ENCODE measurements at places on chromosomes 4 and X.
A peak's percentile ranks its signal among the peaks of the same experiment; 100 is the strongest.

- DNase-seq, result peak; percentile 73
These were observed at the start of gene GAB1 for GRCh38 chr4:143336781-143337599. GAB1 (plus strand) TSS chr4:143336876; CDS start chr4:143337189, 313 bp downstream.

DNA sequence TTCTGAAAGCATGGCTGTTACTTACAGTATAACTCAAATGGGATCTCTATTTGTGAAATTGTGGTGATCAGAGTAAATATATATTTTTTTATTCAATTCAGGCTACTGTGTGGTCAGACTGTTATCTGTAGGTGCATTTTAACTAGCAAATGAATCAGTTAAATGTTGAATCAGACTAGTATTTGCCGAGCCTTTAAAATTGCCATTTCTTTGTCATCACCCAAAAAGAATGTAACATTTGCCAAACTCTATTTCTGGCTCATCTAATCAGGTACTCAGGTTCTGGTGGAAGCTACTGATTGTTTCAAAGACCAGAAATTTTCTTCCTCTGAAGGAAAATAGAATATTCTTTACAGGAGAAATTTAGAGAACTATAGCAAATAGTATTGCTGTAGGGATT is 1.8 kb upstream of the NAA15 start:
- no peak for DNase-seq

DNA sequence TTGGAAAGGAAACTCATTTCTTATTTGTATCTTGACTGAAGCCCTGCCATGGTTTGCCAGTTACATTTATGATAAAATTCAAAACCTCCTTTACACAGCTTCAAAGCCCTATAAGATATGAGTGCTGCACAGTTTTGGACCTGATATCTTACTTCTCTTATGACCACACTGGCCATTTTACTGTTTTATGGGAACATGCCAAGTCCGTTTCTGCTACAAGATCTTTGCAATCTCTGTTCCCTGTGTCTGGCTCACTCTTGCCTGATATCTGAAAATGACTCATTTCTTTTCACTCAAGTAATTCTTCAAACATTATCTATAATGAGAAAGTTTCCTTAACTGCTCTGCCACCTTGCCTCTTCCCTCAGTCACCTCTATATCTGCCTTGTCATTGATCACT is 247.3 kb downstream of the SPOCK3 start:
- DNase-seq, result no peak

DNA sequence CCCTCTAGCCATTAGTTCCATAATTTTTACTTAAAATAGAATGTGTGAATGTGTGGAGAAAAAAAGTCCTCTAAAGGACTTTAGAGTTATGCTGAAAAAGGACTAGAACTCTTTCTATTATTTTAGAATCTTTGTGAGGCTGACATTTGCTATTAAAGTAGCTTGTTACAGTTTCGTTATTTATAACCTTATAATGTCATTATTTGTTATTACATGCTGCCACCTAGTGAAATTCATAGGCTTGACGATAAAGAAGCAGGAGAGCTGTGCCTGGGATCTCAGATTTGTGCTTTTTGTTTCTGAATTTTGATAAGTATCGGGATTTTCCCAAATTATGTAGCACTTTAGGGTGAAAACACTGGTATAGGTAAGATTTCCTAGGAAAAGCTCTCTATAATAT is 38.5 kb upstream of the TAPT1 start:
- DNase-seq, result no peak

- DNase-seq, result peak; percentile 4
These were observed 1454.7 kb upstream of the IGFBP7 start for GRCh38 chr4:58564695-58565475.

DNA sequence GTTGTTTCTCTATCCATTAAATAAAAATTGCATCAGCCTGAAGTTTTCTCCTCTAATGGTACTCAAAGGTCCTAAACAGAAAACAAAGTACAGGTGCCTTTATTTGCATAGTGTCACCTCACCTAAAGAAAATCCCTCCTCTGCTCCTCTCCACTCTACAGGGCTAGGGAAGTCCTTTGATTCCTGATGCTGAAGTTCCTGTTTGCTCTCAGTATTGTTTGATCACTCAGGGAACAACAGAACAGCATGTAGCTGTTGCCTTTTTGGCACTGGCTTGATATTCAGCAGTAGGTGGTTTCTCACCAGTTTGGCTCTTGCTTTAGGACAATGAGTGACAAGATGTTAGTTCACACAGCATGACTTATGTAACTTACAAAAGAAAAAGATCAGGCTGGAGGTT is 156.2 kb upstream of the SLC7A11 start:
- DNase-seq, result no peak

DNA sequence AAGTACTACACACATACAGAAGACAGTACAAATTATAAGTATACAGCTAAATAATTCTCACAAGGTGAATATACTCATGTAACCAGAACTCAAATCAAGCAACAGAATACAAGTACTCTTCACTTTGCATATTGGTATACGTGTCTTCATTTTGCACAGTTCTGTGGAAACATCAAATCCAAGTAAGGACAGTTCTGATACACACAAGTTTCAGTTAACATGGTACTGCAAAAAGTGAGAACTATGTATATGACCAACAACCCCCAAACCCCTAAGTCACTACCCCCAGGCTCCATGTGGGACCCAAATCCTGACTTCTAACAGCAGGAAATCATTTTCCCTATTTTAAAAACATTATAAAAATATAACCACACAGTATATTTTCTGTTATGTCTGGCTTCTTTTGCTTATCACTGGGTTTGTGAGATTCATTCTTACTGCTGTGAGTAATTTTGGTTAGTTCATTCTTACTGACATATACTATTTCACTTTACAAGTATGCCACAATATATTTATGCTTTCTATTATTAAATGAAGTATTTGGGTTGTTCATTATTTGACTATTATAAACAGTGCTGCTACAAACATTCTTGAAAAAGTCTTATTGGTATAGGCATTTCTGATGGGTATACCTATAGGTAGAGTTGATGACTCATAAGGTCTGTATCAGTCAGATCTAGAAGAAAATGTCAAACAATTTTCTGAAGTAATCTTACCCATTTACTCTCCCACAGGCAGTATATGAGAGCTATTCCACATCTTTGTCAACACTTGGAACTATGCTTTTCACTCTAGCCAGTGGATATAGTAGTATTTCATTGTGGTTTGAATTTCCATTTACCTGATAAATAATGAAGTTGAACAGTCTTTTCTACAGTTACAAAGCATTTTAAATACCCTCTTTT is 47.0 kb downstream of the SCLT1 start:
- no peak for DNase-seq

DNA sequence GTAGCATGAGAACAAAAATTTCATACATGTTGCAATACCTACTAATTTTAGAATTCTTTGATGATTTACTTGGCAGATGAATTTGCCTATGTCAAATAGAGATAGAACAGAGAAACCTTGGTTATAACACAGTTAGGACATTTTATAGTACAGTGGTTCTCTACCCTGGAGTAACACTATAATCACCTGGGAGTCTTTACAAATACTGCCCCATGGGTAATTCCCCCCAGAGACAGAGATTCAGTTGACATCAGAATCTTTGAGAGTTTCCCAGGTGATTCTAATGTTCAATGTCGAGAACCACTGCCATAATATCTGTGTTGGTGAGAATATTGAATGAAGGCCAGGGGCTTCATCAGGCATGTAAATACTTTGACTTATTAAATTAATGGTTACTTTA is 401.3 kb upstream of the NDST4 start:
- no peak for DNase-seq

DNA sequence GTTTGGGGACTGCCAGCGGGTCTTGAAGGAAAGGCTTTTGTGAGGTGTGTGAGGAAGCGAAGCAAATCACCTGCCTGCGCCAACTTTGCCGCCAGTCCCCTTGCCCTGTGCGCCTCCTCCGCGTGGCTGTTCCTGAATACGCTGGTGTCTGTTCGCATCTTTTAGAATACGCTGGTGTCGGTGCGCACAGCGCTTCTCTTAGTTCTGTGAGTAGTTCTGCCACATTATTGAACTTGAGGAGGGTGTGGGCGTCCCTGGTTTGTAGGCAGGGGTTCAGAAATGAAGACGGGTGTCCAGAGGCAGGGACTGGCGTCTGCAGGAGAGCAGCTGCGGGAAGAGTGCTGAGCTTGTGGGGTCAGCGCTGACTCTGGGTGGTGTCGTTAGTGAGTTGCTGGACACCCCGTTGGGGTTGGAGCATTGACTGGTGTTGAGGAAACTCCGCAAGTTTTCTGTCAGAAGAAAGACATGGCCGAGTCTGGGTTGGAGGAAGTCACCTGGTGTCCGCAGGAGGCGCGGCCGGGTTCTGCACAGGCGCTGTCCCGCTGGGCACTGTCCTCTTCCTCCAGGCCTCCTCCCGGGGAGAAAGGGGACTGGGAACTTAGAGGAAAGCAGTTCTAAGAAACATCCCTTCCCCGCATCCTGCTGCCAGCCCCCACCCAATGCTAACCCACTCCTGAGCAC is 930 bp downstream of the ZNF718 start:
- peak; percentile 33 for DNase-seq

DNA sequence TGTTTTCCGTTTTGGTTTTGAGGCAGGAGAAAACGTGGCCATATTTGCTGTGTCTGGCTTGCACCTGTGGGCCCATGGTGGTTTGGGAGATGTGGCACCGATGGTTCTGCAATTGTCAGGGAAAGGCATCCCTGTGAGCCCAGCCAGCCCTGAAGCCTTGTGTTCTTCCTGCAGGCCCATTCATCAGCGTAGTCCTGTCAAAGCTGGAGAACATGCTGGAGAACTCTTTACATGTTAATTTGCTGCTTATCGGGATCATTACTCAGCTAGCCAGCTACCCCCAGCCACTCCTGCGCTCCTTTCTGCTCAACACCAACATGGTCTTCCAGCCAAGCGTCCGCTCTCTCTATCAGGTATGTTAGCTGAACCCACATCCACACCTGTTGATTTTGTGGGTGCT is 104.7 kb downstream of the GATB start:
- DNase-seq, result no peak

Measured in SK-N-DZ (cell line).